ENCODE measurements at places on chromosomes 6 and 20.
A peak's percentile ranks its signal among the peaks of the same experiment; 100 is the strongest.

DNA sequence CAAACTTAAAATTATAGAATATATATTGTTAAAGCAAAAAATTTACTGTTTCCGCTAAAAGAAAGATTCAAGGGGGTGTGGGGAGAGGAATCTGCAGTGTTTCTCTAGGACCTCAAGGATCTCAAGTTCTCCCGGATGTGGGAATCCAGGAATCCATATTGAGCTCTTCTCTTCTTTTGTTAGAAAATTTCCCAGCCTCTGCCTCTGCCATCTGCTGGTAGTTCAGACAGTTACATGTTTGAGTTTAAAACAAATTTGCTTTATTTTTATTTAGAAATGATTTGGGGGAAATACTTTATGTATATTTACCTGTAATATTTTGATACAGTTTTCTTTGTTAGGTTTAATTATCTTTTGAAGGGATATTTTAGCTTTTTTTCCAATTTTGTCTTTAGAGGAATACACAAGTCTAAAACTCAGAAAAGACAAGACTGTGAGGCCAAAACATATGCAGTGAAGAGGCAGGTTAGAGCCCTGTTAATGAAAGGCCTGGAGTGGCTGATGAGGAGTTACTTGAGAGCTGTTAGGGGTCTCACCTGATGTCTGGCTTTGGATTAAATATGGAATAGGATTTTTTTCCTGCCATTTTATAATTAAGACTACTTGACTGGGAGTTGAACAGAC is 268.8 kb downstream of the ARID1B start:
- no peak for DNase-seq

- no peak for DNase-seq
Observed at GRCh38 chr6:168388641-168389633, 52.0 kb upstream of the SMOC2 start.

- DNase-seq = no peak
Observed at GRCh38 chr6:136252441-136252840, 2.3 kb upstream of the MTFR2 start.

DNA sequence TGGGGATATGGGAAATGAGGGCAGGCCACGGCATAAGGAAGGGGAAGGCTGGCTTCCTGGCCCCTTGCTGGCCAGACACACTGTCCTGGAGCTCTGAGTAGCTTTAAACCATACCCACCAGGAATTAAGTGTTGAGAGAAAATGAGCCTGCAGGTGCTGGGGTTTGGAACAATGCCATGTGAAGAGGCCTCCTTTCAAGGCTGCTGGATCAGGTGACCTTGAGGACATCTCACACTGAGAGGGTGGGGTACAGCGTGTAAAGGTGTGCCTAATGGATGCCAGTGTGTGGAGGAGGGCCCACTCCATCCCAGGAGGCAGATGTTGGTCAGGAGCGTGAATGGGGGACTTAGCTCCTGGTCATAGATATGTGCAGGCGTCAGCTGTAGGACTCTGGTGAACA is 74.8 kb upstream of the MLN start:
- DNase-seq = no peak

GRCh38 chr6:86938814-86939213 is 1.5 kb downstream of the HTR1E start:
- DNase-seq = no peak

DNA sequence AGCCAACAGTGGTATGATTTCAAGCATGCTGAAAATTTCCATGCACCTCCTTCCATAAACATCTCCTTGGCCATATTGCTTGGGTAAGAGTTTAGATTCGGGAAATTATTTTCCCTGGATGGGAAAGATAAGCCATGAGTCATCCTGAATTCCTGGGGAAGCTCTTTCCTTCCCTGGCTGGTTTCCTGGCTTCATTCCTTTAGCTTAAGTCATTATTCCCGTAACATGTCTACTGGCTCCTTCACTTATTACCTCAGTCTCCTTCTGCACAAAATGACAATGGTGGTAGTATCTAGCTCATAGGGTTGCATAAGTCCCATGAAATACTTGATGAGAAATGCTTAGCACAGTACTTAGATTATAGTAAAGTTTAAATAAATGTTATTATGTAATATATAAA is 27.6 kb downstream of the TINAG start:
- DNase-seq = no peak

GRCh38 chr6:13398421-13398994 is 70.2 kb upstream of the TBC1D7 start:
- no peak for DNase-seq

GRCh38 chr20:39233755-39234154 is 271.6 kb downstream of the DHX35 start:
- DNase-seq = no peak

DNA sequence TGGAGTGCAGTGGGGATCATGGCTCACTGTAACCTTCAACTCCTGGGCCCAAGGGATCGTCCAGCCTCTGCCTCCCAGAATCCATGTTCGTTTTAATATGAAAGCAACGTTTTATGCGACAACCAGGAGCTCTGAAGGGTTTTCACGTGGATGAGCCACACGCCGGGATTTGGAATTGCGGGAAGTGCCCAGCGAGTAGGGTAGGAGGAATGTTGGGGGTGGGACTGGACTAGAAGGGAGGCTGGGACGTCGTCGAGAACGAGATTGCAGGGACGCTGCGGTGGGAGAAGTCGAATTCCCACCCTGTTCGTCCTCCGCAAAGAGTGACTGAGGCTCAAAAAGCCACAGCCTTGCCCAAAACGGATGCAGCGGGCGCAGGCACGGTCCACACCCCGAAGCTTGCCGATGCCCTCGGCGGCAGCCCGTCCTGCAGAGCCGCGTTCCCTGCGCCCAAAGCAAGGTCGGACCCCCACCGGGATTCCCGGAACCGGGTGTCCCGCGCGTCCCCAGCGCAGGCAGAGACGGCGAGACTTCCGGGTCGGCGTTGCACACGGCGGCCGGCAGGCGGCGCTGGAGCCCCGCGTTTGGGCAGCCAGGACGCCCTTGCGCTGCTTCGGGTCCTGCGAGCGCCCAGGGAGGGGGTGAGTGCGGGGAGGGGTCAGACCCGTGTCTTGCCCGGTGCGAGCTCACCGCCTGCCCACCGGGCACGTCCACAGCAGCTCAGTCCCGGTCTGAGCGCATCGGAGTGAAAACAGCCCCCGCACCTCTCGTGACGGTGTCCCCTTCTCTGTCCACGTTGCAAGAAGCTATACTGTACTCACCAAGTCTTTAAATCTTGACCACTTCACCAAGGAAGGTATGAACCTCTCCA is 87.8 kb downstream of the DHX35 start:
- DNase-seq = peak; percentile 88

- DNase-seq = no peak
Observed at GRCh38 chr6:30741789-30742315, 635 bp downstream of the FLOT1 start.

DNA sequence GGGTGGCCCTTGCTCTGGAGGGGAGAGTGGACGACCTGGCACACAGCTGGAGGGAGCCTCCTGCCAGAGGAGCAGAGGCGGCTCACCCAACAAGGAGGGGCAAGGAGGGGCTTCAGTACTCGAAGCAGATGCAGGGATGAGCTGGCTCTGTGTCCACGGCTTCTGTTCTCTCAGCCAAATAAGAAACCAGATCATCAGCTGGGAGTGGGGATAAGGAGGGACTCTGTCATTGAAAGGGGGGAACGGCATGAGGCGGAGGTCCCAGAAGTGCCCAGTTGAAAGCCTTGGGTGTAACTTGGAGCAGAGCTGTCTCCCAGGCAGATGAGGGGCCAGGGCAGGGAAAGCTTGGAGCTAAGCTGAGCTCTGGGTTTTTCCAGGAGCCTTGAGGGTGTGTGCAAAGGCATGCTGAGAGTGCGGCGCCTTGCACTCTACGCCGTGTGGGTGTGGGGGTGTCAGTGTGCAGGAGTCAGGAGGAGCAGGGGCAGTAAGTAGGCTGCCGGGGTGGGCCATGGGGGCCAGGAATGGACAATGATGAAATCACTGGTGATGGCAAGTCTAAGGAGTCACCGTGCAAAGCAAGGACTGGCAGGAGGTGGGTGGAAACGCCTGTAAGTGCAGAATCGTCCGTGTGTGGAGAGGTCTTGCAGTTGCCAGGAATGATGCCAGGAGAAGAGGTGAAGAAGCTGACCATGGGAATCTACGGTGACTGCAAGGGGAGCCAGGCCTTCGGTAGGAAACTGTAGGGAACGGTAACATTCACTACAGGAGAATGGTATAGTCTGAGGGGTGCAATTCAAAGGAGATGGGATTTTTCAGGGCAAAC is 85.4 kb upstream of the FOXQ1 start:
- DNase-seq = no peak

GRCh38 chr6:170086639-170087420 is 204.0 kb downstream of the DLL1 start:
- DNase-seq = no peak

- DNase-seq = peak; percentile 80
Observed at GRCh38 chr20:39081255-39081654, 119.1 kb downstream of the DHX35 start.

DNA sequence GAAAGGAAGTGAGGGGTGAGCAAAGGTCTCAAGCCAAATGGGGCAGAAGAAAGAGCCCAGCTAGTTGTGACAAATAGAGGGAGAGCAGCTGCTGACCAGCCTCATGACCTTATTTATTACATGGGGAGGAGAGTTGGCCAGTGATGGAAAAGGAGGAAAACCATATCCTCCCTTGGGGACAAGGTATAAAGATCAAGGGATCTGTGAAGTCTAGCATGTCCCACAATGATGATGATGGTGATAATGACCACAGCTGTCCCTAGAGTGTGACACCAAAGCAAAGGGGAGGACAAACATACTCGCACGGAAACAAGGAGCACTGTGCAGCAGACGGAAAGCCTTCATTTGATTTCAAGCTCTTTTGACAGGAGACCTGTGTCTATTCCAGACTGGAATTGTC is 190.4 kb upstream of the MCHR2 start:
- DNase-seq = no peak

DNA sequence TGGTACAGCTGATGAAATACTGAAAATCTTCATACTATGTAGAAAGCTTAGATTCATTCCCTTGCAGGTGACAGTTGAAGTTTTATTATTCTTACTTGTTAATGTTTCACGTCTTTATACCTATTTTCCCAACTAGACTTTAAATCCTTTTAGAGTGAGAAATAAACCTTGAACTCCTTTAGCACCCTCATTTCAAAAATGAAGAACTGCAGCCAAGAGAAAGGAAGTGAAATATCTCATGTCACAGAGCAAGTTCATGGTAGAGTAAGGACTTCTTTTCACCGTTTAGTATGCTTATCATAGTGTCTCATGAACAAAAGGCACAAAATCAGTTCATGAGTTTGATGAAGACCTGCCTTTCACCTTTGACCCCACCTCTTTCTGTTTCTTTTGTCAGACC is 38.5 kb downstream of the ORC3 start:
- peak; percentile 24 for DNase-seq

DNA sequence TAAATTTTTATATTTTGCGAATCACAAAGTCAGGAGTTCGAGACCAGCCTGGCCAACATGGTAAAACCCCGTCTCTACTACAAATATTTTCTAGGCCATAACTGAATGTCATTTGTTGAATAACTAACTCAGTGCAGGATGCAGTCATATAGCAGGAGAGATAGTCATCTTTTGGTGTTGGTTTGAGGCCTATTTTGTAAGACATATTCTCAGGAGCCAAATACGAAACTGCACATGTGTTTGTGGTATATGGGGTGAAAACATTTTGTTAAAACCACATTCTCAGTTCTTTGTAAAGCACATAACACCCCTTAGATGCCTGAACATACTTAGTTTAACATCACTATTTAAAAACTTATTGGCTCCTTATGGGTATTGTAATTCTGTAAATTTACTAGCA is 4.7 kb upstream of the ENPP5 start:
- peak; percentile 41 for DNase-seq

GRCh38 chr6:170005665-170006064 is 254.2 kb downstream of the ERMARD start:
- DNase-seq = no peak

DNA sequence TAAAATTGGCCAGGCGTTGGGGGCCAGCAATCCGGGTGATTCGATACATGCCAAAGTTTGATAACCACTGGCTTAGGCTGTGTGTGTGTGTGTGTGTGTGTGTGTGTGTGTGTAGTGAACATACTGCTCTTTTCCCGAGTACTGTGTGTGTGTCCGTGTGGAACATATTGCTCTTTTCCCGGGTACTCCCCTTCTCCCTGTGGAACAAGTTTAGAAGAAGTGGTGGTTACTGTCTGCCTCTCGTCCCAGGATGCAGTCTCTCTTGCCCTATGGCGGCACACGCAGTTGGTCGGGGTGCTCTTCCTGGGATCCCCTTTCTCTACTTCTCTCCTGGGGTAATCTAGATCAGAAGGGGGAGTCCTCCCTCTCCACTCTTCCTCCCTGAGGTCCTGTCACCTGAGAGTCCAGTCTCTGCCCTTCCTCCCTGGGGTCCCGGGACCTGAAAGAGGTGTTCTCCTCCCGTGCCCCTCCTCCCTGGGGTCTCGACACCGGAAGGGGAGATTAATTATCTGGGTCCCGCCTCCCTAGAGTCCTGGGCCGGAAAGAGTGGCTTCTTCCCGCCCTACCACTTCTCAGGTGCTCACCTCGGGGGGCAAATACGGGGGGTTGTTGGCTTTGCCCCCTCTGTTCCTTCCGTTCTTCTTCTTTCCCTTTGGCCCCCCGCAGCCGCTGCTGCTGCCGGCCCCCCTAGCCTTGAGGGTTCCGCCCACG is 516 bp downstream of the GTPBP2 start:
- peak; percentile 66 for DNase-seq

DNA sequence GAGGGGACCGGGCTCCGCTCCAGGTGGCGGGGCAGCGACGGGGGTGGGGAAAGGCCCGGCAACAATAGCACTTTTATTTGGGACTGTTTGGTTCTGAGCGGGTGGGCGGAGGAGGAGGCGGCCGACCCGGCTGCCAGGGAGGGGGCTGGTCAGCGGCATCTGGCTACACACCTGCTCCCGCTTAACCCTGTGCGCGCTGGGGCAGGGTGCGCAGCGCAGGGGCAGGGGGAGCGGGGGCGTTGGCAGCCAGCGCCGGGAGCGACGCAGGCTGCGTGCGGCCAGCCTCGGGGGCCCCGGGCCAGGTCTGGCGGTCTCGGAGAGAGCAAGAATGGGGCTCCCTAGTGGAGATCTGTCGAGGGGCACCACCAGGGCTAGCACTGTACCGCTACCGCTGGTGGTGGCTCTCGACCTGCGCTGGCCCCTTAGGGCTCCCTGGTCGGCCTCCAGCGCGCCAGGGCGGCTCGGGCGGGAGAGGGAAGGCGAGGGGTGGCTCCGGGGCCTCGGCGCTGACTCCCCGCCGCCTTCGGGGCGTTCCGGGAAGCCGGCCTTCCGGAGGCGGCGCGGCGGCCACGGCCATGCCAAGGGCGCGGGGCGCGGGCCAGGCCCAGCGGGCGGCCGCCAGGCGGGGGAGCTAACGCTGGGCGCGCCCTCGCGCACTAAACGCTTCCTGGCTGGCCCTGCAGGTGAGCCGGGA is 92.4 kb downstream of the NCR2 start:
- DNase-seq = peak; percentile 63

GRCh38 chr6:163679753-163680152 is 265.2 kb downstream of the QKI start:
- no peak for DNase-seq

GRCh38 chr20:49729780-49730179 is 16.1 kb upstream of the B4GALT5 start:
- DNase-seq = no peak

- DNase-seq = peak; percentile 36
Observed at GRCh38 chr20:1952737-1953530, 40.9 kb downstream of the PDYN start.

- no peak for DNase-seq
Observed at GRCh38 chr6:142821860-142822259, 123.1 kb downstream of the HIVEP2 start.

GRCh38 chr6:158611039-158611438 is 33.5 kb downstream of the DYNLT1 start:
- DNase-seq = no peak

- no peak for DNase-seq
Observed at GRCh38 chr6:5159162-5159561, 74.0 kb downstream of the PPP1R3G start.

All from GM10248 (cell line).